ENCODE measurements at places on chromosomes 6 and 20.

- DNase-seq: peak; percentile 90
These were observed 119.6 kb downstream of the KIF13A start for GRCh38 chr6:17867880-17868279.

GRCh38 chr20:34511891-34512265, 4.3 kb upstream of the DYNLRB1 start:
- no peak for DNase-seq

DNA sequence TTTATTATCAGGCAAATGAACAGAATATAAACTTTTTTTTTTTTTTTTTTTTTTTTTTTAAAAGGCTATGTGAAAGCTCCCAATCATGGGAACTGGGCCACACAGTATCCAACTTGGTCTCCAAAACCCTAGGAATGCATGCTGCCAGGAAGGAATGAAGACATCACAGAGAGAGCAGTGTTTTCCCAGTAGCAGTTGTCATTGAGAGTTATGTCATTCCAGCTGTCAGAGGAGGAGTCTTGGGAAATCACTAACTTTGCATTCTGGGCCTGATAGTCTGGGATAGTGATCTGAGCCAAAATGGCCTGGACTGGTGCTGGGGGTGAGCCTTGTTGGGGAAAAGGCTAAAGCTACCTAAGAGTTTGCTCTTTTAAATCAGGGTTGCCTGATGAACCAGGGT, 231.3 kb upstream of the MAP3K7 start:
- DNase-seq: no peak

- DNase-seq: no peak
These were observed 13.5 kb downstream of the PLAGL2 start for GRCh38 chr20:32193996-32194395.

DNA sequence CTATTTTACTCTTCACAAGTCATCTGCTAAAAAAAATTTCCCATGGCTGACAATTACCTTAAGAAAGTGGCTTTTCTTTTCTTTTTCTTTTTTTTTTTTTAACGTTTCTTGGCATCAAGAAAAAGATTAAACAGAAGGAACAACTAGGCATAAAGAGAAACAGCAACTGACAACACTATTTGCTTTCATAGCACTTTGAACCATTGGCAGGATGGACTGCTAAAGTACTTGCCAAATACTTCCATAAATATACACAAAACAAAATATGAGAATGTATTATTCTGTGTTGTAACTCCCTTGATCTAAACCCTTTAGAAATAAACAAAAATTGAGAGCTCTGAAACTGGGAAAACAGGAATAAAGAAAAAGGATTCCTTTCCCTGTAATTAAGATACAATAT, 20.0 kb upstream of the PLN start:
- no peak for DNase-seq

DNA sequence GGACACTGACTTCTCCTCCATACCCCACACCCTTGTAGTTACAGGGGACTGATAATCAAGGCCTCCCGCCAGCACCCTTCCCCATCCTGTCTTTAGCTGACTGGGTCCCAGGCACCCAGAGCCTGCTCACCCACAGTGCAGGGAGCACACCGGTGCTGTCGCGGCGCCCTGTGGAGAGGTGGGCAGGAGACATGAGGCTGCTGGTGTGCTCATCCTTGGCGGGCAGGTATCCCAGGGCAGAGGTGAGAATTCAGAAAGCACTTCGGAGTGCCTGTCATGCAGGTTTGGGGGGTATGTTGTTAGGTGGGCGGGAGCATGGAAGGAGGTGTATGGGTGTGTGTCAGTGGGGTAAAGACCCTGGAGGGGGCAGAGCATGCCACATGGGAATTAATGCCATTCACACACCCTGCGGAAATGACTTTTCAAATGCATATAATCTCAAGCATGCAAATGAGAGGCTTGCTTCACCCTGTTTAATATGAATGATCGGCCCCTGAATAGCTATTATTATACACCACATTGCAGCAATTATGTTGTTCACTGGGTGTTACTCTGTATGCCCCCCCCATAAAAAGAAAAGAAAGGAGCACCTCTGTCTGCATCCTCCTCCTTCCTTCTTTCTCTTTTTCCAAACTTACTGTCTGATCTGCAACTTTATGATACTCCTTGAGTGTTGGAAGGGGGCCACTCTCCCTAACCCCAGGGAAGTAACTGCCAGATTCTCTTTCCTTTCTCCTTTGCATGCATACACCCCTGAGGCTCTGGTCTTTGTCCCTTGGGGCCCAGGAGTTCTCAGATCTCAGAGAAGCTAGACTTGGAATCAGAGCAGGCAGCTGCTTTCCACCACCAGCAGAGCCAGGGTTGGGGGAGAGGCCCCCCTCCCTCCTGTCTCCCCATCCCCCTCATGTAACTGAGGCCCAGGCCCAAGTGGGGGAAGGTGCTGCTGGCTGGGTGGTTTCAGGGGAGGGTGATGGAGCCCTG, 16.0 kb downstream of the FOXP4 start:
- DNase-seq: no peak

GRCh38 chr6:45422503-45423110, 44.9 kb upstream of the SUPT3H start:
- no peak for DNase-seq

- DNase-seq: no peak
These were observed 21.3 kb downstream of the PRR18 start for GRCh38 chr6:166286839-166287271.

GRCh38 chr20:60006261-60006660, 48.0 kb downstream of the CDH26 start:
- no peak for DNase-seq

DNA sequence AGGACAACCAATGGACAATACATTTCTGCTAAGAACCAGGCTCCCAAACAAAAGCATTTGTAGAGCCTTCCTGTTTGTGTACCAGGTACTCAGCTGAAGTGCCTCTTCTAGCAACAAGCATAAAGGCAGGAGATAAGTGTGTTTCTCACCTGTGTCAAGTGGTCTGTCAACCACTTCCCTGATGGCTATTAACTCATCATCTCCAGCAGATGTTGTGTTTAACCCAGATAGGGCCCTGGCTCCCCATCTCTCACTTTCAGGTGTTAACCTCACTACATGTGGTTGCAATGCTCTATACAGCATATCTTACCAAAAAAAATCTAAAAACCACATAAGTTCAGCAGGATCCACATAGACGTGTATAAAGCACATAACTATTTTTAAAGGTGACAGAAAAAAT, 9.6 kb upstream of the IL17A start:
- DNase-seq: no peak

- no peak for DNase-seq
These were observed 879 bp upstream of the INSM1 start for GRCh38 chr20:20366876-20367574.

GRCh38 chr6:150865043-150865405, 478 bp upstream of the MTHFD1L start:
- DNase-seq: no peak

DNA sequence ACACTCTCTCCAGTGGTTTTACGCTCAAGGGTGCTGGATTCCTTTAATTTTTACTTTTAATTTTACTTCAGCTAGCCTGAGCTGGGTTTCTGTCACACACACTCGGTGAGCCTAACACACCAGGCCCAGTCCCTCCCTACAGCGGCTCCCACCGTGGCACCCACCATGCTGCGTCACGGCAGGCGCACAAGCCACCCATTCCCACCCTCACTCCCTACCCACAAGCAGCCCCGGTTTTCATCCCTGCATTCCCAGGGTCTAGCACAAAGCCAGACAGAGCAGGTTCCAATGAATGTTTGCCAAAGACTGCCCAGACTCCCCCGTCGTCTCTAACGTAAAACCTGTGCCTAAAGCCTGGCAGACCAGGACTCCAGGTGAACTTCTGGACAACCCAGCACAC, 50.3 kb downstream of the MYH7B start:
- DNase-seq: no peak

GRCh38 chr6:125421836-125422235, 120.1 kb upstream of the HDDC2 start:
- DNase-seq: no peak
